ENCODE measurements at places on chromosomes 6 and 20.

DNA sequence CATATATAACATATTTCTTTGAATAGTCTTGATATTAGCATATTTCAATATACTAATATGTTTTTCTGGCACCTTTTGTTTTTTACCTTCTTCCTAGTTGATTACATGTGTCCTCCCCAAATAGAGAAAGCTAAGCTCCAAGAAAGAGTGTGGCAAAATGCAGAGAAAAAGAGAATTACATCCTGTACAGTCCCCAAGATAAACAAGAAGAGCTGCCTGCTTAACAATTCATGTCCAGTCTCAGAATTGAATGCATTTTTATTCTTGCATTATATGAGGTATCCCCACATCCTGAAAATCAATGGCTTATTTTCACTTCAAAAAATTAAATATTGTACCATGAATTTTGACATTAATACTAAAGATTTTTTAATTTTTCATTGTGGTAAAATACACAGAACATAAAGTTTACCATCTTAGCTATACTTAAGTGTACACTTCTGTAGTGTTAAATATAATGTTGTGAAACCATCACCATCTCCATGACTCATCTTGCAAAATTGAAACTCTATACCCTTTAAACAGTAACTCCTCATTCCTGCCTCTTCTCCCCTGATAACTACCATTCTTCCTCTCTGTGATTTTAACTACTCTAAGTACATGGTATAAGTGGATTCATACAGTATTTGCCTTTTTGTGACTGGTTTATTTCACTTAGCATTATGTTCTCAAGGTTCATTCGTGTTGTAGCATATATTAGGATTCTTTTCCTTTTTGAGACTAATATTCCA, 490.3 kb downstream of the COL12A1 start:
- DNase-seq: peak; percentile 75

GRCh38 chr20:43910564-43910963, 4.1 kb upstream of the TOX2 start:
- DNase-seq: no peak

- DNase-seq: peak; percentile 23
Observed at GRCh38 chr6:34248198-34248726, 544 bp downstream of the SMIM29 start.

GRCh38 chr6:154738551-154738961, 5.3 kb downstream of the SCAF8 start:
- DNase-seq: no peak

GRCh38 chr6:150692604-150693003, 92.9 kb downstream of the PLEKHG1 start:
- DNase-seq: no peak

DNA sequence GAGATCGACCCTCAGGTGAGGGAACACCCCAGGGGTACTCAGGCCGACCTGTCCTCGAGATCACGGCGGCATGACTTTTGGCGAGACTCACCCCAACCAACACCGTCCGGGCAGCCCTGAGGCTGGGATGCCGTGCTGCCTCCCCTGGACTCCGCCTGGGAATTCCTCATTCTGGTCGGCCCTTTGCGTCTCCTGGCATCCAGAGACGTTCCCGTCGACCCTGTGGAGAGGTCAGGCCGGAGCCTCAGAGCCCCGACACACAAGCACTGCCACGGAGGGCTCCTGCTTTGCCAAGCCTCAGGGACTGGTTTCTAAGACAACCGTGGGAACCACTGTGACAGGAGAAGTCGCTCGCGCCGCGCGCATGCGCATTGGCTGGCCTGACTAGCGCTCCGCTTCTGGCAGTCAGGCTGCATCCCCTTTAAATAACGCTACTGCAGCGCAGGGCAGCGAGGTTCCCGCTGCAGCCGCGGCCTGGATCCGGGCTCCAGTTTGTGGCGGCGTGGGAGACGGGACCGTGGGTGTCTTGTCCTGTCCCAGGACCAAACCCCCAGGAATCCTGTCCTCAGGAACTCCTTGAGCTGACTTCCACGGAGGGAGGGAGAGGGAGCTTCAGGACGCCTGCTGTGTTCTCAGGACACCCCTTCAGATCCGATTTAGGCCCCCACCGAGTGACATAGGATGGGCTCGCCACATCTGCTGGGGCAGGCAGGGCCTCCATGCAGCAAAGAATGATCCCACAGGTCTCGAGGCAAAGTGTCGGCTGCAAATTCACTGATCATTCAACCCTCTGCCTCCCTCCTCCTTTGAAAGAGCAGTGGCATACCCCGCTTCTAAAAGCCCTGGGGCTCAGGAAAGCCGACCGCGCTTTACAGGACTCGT, 163.2 kb upstream of the ZNF337 start:
- DNase-seq: peak; percentile 69

- DNase-seq: no peak
Observed at GRCh38 chr20:45069261-45069660, 31.7 kb downstream of the KCNS1 start.

DNA sequence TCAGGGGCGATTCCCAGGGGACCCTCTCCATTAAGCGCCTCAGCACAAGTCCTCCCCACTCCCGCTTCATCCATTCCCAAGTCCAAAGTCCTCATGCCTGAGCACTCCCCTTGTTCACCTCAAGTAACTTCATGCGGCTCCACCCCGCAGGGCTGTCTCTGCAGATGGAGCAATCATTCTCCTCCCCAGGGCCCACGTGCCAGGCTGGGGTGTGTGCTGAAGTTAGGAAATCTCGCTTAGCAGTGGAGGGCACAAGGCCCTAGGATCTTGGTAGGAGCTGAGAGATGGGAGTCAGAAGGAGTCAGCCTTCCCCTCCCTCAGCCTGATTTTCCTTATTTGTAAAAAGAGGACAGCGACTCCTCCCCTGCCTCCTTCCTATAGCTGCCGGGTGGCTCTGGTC, 3.5 kb downstream of the TGM3 start:
- DNase-seq: no peak

DNA sequence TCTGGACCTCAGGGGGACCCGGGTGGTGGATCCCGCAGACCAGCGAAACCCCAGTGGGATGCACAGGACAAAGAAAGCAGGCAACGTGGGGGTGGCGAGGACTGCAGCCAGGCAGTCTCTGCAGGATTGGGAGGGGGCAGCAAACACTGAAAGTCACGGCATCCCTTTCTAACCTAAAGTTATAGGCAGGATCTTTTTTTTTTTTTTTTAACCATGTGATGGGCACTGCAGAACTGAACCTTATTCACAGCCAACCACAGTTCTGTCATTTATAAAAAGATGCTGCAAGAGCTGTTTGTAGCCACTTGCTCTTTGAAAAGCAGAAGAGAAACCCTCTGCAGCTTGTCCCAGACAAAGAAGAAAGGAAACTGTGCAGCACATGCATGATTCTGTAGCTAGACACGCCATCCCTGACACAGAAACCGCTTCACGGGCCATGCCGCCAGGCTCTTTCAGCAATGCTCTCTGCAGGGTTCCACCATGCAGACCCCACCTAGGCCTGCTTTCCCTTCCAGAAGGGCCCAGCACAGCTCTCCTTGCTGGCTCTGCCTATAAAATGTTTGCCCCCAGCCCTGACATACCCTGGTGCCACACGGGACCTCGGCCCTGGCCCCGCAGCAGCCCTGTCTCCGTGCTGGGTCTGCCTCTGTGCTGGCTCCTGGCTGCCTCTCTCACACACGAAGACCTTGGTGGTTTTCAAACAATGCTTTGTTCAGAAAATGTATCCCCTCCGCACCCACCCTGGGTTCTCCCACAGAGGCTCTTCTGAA, 70.8 kb downstream of the PYGB start:
- no peak for DNase-seq

- DNase-seq: no peak
Observed at GRCh38 chr20:59576216-59576953, 28.0 kb upstream of the PHACTR3 start.

GRCh38 chr6:105993341-105994117, 92.6 kb upstream of the PRDM1 start:
- DNase-seq: no peak

DNA sequence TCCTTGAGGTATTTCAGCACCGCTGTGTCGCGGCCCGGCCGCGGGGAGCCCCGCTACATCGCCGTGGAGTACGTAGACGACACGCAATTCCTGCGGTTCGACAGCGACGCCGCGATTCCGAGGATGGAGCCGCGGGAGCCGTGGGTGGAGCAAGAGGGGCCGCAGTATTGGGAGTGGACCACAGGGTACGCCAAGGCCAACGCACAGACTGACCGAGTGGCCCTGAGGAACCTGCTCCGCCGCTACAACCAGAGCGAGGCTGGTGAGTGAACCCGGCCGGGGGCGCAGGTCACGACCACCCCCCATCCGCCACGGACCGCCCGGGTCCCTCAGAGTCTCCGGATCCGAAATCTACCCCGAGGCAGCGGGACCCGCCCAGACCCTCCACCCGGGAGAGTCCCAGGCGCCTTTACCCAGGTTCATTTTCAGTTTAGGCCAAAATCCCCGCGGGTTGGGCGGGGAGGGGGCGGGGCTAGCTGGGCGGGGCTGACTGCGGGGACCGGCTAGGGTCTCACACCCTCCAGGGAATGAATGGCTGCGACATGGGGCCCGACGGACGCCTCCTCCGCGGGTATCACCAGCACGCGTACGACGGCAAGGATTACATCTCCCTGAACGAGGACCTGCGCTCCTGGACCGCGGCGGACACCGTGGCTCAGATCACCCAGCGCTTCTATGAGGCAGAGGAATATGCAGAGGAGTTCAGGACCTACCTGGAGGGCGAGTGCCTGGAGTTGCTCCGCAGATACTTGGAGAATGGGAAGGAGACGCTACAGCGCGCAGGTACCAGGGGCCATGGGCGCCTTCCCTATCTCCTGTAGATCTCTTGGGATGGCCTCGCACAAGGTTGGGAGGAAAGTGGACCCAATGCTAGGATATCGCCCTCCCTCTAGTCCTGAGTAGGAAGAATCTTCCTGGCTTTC, 693 bp downstream of the HLA-F start:
- no peak for DNase-seq

GRCh38 chr6:47680051-47680450, 18.3 kb upstream of the ADGRF4 start:
- DNase-seq: no peak

DNA sequence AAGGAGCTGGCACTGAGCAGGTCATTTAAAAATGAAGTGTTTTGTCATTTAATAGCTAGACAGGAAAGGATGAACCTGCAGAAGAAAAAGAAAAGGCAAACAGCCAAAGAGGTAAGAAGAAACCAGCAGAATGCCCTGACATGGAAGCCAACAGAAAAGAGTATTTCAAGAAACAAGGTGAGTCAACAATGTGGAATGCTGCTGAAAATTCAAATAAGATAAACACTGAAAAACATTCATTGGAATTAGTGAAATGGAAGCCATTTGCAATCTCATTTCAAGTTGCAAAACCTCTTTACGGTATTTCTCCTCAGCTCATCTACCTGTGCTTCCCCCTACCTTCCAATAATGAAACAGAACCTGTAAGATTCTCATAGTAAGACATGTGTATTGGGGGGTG, 59.6 kb downstream of the RWDD2A start:
- peak; percentile 44 for DNase-seq
